Activated T-helper 2 cell treated with anti-CD3 and anti-CD28 coated beads, Interferon-gamma antibody, Interleukin-2, Interleukin-4, amounts not matched to agents 10 μg/mL and 5 μg/mL and 100 μg/mL, durations not matched to agents 14 hours and 24 hours and 36 hours (primary cell): ENCODE measurements at places on chromosomes 12 and 14. TPM values are rescaled to one million over a fixed set of nuclear protein-coding genes. Genes with fewer than 3 reads are reported as not detected.

Gene ATXN3
- total RNA-seq = 31.1 and 35.9 TPM in 2 replicates

DNA sequence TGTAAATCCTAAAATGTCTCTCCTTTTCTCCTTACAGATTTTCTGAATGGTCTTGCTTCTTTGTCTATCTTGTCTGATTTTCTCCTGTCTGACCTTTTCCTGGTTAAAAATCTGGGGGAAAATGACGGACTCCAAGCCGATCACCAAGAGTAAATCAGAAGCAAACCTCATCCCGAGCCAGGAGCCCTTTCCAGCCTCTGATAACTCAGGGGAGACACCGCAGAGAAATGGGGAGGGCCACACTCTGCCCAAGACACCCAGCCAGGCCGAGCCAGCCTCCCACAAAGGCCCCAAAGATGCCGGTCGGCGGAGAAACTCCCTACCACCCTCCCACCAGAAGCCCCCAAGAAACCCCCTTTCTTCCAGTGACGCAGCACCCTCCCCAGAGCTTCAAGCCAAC, 23.0 kb downstream of the ACACB start:
- H3K27ac ChIP-seq = no peak overlapping the region
- H3K36me3 ChIP-seq = no peaks in the 10 kb centered on the region
- H3K27me3 ChIP-seq = peaks cover 5% of the 10 kb centered on the region
- H3K4me3 ChIP-seq = no peak overlapping the region
- DNase-seq = no peak

Gene FGF23
- total RNA-seq = not detected in 2 replicates

GRCh38 chr14:28769276-28769880, 2.8 kb downstream of the FOXG1 start:
- peaks cover 44% of the 10 kb centered on the region for H3K27me3 ChIP-seq
- no peak overlapping the region for H3K27ac ChIP-seq
- no peaks in the 10 kb centered on the region for H3K36me3 ChIP-seq
- H3K4me1 ChIP-seq = no peaks in the 10 kb centered on the region
- no peak overlapping the region for H3K4me3 ChIP-seq

DNA sequence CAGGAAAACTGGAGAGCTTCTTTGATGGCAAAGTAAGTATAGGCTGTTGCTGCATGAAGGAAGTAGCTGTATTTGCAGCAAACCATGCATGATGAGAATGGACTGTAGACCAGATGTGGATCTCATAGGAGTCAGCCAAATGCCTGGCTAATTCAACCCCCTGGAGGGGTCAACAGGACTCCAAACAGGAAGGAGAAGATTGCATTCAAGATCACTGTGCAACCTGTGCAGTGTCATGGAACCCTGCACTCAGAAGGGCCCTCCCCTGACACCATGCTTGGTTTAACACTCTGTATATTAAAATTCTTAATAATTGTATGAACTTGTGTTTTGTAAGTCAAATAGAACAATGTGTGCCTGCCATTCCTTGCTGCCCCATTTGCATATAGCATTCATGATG, 225.1 kb upstream of the FSCB start:
- no peak overlapping the region for H3K27ac ChIP-seq
- H3K36me3 ChIP-seq = no peaks in the 10 kb centered on the region
- no peaks in the 10 kb centered on the region for H3K27me3 ChIP-seq
- no peak overlapping the region for H3K4me3 ChIP-seq
- DNase-seq = no peak

Gene TAS2R50
- 1.0 and 1.1 TPM in 2 replicates for total RNA-seq

Gene CCDC196
- not detected in 2 replicates for total RNA-seq

DNA sequence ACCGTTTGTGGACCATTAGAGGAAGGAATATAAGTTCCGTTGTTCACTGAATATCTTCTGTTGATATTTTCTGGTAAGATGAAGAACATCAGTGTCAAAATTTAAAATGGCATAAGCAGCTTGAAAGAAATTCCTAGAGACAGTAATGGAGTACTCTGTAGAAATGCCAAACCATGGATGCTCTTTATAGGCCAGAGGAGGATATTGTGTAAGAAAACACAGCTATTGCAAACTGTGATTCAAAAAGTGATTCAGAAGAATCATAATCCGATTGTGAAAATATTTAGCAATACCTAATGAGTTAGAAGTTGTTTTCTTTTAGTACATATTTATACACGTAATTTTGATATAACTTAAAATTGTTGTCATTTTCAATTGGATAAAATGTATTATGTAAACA, 102.8 kb downstream of the SLC16A7 start:
- H3K4me1 ChIP-seq = no peaks in the 10 kb centered on the region
- H3K4me3 ChIP-seq = no peak overlapping the region
- DNase-seq = no peak
- no peaks in the 10 kb centered on the region for H3K27me3 ChIP-seq
- no peaks in the 10 kb centered on the region for H3K36me3 ChIP-seq
- H3K27ac ChIP-seq = no peak overlapping the region

- no peaks in the 10 kb centered on the region for H3K27me3 ChIP-seq
- no peak overlapping the region for H3K4me3 ChIP-seq
- H3K36me3 ChIP-seq = peaks cover 3% of the 10 kb centered on the region
- no peak overlapping the region for H3K27ac ChIP-seq
- no peak for DNase-seq
These were observed 168.0 kb downstream of the SLC16A7 start for GRCh38 chr12:59763835-59764234.

- DNase-seq = no peak
- H3K36me3 ChIP-seq = peaks cover 70% of the 10 kb centered on the region
- H3K4me3 ChIP-seq = no peak overlapping the region
- H3K27ac ChIP-seq = peak overlapping the region; percentile 86
These were observed 42.0 kb downstream of the EVL start for GRCh38 chr14:100107236-100107635.

- H3K4me3 ChIP-seq = no peak overlapping the region
- no peak overlapping the region for H3K27ac ChIP-seq
- H3K36me3 ChIP-seq = peaks cover 90% of the 10 kb centered on the region
- H3K4me1 ChIP-seq = no peaks in the 10 kb centered on the region
These were observed 20.9 kb downstream of the OAS2 start for GRCh38 chr12:112998987-112999767.

- no peak overlapping the region for H3K4me3 ChIP-seq
- peak overlapping the region; percentile 63 for H3K27ac ChIP-seq
- H3K4me1 ChIP-seq = peaks cover 21% of the 10 kb centered on the region
- no peaks in the 10 kb centered on the region for H3K27me3 ChIP-seq
These were observed 68.7 kb downstream of the NIN start for GRCh38 chr14:50762001-50762930.

DNA sequence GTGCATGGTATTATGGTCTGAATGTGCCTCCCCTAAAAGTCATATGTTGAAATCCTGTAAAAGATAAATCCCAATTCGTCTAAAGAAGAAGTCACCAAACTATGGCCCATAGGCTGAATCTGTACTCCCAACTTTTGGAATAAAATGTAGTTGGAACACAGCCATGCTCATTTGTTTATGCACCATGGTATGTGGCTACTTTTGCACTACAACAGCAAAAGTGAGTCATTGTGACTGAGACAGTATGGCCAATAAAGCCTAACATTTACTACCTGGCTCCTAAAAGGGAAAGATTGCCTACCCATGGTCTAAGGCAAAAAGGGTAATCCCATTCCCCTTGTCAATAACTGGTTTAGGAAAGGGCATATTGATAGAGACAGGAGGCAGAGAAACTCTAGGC, 101.8 kb downstream of the LRIG3 start:
- H3K27me3 ChIP-seq = no peaks in the 10 kb centered on the region
- no peaks in the 10 kb centered on the region for H3K4me1 ChIP-seq
- no peak overlapping the region for H3K27ac ChIP-seq

GRCh38 chr14:56173365-56173922, 55.2 kb downstream of the PELI2 start:
- H3K4me1 ChIP-seq = peaks cover 24% of the 10 kb centered on the region
- no peak overlapping the region for H3K4me3 ChIP-seq
- no peaks in the 10 kb centered on the region for H3K36me3 ChIP-seq
- H3K27me3 ChIP-seq = no peaks in the 10 kb centered on the region

DNA sequence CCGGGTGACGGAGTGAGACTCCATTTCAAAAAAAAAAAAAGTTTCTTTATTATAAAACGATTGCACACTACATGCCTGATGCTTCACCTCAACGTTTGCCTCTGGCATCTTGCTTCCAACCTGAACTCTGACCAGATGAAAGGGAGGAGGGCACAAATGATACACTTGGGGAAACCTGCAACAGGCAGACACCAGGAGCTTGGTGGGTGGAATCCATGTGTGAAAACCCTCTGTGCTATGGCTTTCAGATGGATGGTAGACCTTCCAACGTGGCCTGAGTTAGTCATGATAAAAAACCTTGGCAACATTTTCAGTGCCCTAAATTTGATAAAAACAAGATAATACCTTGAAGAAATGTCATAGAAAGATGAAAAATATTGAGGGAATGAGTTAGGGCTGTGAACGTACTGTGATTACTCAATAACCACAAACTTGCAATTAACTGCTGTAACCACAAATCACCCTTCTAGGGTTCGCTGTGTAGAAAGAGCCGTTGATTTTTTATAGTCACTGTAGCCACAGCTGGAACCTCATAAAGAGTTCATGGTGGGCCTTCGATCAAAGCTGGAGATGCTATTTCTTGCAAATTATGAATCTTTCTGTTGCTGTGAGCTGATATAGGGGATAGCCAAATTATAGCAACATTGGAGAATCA, 26.1 kb upstream of the GZMB start:
- peak overlapping the region; percentile 69 for H3K4me3 ChIP-seq
- DNase-seq = no peak
- H3K27me3 ChIP-seq = no peaks in the 10 kb centered on the region
- peak overlapping the region; percentile 90 for H3K27ac ChIP-seq
- H3K36me3 ChIP-seq = peaks cover 3% of the 10 kb centered on the region
- peaks cover 68% of the 10 kb centered on the region for H3K4me1 ChIP-seq

GRCh38 chr12:9074484-9075137, 41.1 kb downstream of the A2M start:
- H3K4me3 ChIP-seq = no peak overlapping the region
- H3K36me3 ChIP-seq = no peaks in the 10 kb centered on the region
- DNase-seq = no peak
- H3K27me3 ChIP-seq = peaks cover 7% of the 10 kb centered on the region

DNA sequence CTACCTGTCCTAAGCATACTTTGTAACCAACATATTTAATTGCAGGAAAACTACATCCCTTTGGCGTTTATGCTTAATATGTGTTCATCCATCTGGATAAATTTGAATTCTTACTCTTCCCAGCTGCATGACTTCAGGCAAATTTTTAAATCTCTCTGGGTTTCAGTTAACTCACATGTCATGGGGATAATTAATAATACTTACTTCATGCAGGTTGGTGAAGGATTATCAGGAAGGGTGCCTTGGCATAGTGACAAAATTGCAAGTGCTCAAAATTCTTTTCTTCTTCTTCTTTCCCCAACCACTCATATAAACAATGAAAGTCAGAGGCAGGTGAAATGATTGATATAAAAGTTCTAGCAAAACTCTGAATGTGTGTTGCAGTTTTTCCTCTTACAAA, 15.9 kb downstream of the SYT10 start:
- no peak for DNase-seq
- H3K36me3 ChIP-seq = no peaks in the 10 kb centered on the region
- no peak overlapping the region for H3K4me3 ChIP-seq
- H3K27ac ChIP-seq = no peak overlapping the region
- H3K4me1 ChIP-seq = no peaks in the 10 kb centered on the region
- no peaks in the 10 kb centered on the region for H3K27me3 ChIP-seq

Gene PRR4
- 1.6 and 1.7 TPM in 2 replicates for total RNA-seq

DNA sequence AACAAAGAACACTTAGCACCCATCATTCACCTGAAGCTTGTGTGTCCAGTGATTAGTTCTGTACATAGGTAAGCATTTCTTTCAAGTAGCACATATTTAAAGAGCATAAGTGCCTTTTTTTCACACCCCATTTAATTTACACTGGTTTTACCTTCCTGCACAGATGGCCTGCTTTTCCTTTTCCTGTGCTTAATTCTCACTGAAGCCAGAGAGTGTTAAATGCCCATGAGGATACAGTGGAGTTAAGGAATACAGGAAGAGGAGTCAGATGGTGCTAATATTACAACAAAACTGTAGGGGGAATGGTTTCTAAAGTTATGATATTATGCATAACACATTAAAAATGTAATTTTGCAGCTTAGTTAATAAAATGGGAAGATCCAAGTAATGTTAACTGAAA, 31.0 kb upstream of the SLC38A1 start:
- no peak overlapping the region for H3K27ac ChIP-seq
- peaks cover 4% of the 10 kb centered on the region for H3K4me1 ChIP-seq
- H3K4me3 ChIP-seq = no peak overlapping the region
- peaks cover 20% of the 10 kb centered on the region for H3K27me3 ChIP-seq

Gene ANKRD33
- not detected in 2 replicates for total RNA-seq

DNA sequence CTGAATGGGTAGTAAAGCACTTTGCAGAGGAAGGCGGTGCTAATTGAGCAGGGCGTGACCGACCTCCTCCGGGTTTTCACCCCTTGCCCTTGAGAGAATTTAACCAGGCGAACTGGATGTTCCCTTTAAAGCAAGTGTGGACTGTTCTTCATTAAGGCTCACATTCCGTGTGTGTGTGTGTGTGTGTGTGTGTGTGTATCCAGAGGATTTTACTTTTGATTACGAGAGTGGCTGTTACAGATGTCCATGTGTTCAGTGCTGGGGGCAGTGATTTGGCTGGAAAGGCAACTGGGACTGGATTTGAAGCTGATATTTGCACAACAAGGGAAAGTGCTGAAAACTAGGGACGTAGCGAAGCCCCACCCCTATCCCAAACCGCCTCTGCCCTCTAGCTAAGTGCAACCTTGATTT, 2.2 kb downstream of the TMEM132C start:
- no peak overlapping the region for H3K27ac ChIP-seq
- no peaks in the 10 kb centered on the region for H3K4me1 ChIP-seq
- no peak overlapping the region for H3K4me3 ChIP-seq
- H3K36me3 ChIP-seq = no peaks in the 10 kb centered on the region
- DNase-seq = no peak
- peaks cover 19% of the 10 kb centered on the region for H3K27me3 ChIP-seq

DNA sequence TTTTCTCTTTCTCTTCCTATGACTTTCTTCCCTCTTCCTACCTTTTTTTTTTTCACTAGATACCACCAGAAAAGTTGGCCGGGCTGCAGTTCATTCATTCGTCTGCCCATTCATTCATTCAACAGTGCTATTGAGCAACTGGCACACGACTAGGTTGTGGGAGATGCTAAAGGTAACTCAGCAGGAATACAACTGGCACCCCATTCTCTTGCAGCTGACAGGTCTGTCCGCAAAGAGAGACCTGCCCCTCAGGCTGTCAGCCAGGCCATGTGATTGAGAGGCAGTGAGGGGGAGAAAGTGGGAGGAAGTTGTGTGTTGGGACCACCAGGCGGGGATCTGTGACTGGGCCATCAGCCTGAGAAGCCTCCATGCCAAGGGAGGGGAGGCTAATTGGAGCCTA, 105.2 kb downstream of the TSPAN9 start:
- no peaks in the 10 kb centered on the region for H3K36me3 ChIP-seq
- no peak overlapping the region for H3K4me3 ChIP-seq
- H3K27ac ChIP-seq = no peak overlapping the region
- peaks cover 1% of the 10 kb centered on the region for H3K4me1 ChIP-seq
- DNase-seq = no peak

Gene OASL
- total RNA-seq = 1.9 and 2.3 TPM in 2 replicates

- H3K27me3 ChIP-seq = no peaks in the 10 kb centered on the region
- no peak for DNase-seq
- no peak overlapping the region for H3K27ac ChIP-seq
- H3K4me3 ChIP-seq = no peak overlapping the region
- peaks cover 10% of the 10 kb centered on the region for H3K4me1 ChIP-seq
- H3K36me3 ChIP-seq = no peaks in the 10 kb centered on the region
These were observed 4.7 kb upstream of the NCKAP5L start for GRCh38 chr12:49832836-49833421.
